ENCODE measurements at places on chromosomes 1 and 21. TPM values are rescaled to one million over a fixed set of nuclear protein-coding genes. Genes with fewer than 3 reads are reported as not detected.

CD48 gene
- total RNA-seq, result not detected

DNA sequence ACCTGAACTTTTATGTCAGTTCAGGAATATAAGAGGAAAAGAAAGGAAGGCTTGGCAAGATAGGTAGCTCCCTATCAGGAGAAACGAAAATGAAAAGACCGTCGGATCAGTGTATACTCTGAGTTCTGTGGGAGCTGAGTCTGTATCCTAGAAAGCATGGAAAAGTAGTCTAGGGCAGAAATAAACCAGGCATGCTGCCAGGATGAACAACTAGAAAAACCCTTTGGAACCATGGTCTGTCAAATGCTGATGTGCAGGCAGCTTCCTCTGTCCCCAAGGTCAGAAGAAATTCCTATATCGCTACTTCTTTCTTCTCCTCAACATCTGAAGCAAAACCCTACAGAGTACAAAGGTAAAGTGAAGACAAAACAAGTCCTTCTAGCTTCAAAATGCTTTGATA is 268.8 kb downstream of the ST6GALNAC3 start:
- no peak overlapping the region for H3K27ac ChIP-seq
- H3K27me3 ChIP-seq, result peaks cover 2% of the 10 kb centered on the region
- no peak for DNase-seq
- peaks cover 21% of the 10 kb centered on the region for H3K4me1 ChIP-seq

SLAMF6 gene
- total RNA-seq, result not detected

OR4F29 gene
- not detected for total RNA-seq

- H3K27me3 ChIP-seq, result no peaks in the 10 kb centered on the region
- H3K36me3 ChIP-seq, result no peaks in the 10 kb centered on the region
- DNase-seq, result peak; percentile 40
- H3K4me3 ChIP-seq, result no peak overlapping the region
Observed at GRCh38 chr1:230167419-230167852, 100.4 kb downstream of the GALNT2 start.

TEDDM1 gene
- total RNA-seq, result not detected

- H3K27me3 ChIP-seq, result no peaks in the 10 kb centered on the region
- no peaks in the 10 kb centered on the region for H3K36me3 ChIP-seq
- no peak overlapping the region for H3K4me3 ChIP-seq
- no peaks in the 10 kb centered on the region for H3K4me1 ChIP-seq
Observed at GRCh38 chr21:20004367-20004766, 993.8 kb upstream of the NCAM2 start.

GRCh38 chr1:99369154-99369553 is 104.9 kb downstream of the PLPPR4 start:
- DNase-seq, result no peak
- peaks cover 17% of the 10 kb centered on the region for H3K27me3 ChIP-seq
- no peak overlapping the region for H3K27ac ChIP-seq
- no peaks in the 10 kb centered on the region for H3K36me3 ChIP-seq

RPRD2 gene
- 29.9 TPM for total RNA-seq

- H3K27ac ChIP-seq, result no peak overlapping the region
- peaks cover 41% of the 10 kb centered on the region for H3K4me1 ChIP-seq
- H3K27me3 ChIP-seq, result peaks cover 16% of the 10 kb centered on the region
- H3K4me3 ChIP-seq, result peak overlapping the region; percentile 66
- no peak for DNase-seq
Observed at GRCh38 chr1:184974837-184975115, 468 bp upstream of the NIBAN1 start.

GRCh38 chr1:212498283-212499040 is 65.7 kb downstream of the NENF start:
- H3K4me3 ChIP-seq, result no peak overlapping the region
- no peaks in the 10 kb centered on the region for H3K36me3 ChIP-seq
- peaks cover 5% of the 10 kb centered on the region for H3K27me3 ChIP-seq
- no peak for DNase-seq
- H3K27ac ChIP-seq, result no peak overlapping the region

- peak; percentile 46 for DNase-seq
- H3K36me3 ChIP-seq, result no peaks in the 10 kb centered on the region
- peaks cover 13% of the 10 kb centered on the region for H3K4me1 ChIP-seq
- H3K27ac ChIP-seq, result peak overlapping the region; percentile 52
Observed at GRCh38 chr1:244341455-244342450, 110.0 kb downstream of the ADSS2 start.

GRCh38 chr1:204218552-204218951 is 4.8 kb upstream of the GOLT1A start:
- no peak for DNase-seq
- H3K4me1 ChIP-seq, result peaks cover 5% of the 10 kb centered on the region
- H3K4me3 ChIP-seq, result no peak overlapping the region
- peaks cover 46% of the 10 kb centered on the region for H3K27me3 ChIP-seq

DNA sequence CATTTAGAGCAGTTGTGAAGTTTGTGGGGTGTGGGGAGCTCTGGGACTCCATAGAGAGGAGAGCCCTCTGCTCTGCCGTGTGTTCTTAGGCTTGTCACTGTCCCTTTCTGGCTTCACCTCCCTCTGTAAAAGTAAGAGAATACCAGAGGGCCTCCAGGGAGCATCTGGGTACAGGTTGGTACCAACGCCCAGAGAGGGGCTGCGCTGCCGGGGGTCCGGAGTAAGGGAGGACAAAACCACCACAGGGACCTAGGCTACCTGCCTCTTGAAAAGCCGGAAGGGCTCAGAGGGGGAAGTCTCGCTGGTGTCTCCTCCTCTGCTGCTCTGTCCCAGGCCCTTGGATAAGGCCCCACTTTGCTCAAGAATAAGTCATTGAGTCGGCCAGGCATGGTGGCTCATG is 3.1 kb upstream of the TINAGL1 start:
- H3K4me3 ChIP-seq, result no peak overlapping the region
- peak; percentile 65 for DNase-seq
- H3K4me1 ChIP-seq, result peaks cover 41% of the 10 kb centered on the region
- H3K27ac ChIP-seq, result peak overlapping the region; percentile 36
- H3K36me3 ChIP-seq, result no peaks in the 10 kb centered on the region
- no peaks in the 10 kb centered on the region for H3K27me3 ChIP-seq

CATSPERE gene
- 1.2 TPM for total RNA-seq

DNA sequence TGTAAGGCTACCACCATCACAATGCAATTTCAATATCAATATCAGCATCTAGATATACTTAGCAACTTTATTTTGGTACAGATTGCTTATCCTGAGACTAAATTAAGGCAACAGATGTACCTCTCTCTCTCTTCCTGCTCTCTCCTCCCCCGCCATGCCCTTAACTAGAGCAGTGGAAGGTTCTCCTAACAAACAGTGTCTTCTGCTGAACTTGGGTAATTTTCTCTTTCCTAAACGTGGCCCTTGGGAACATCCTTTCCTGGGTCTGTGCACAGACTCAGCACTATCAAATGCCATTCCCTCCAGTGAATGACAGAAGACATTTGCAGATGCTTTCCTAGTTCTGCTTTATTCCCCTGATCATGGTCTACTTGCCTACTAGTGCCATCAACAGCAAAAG is 85.6 kb upstream of the TTC39A start:
- H3K36me3 ChIP-seq, result peaks cover 21% of the 10 kb centered on the region
- peak overlapping the region; percentile 48 for H3K27ac ChIP-seq
- no peak for DNase-seq
- peaks cover 40% of the 10 kb centered on the region for H3K4me1 ChIP-seq
- H3K4me3 ChIP-seq, result no peak overlapping the region

GRCh38 chr21:32141318-32141633 is 137.6 kb downstream of the MIS18A start:
- no peak overlapping the region for H3K4me3 ChIP-seq
- no peaks in the 10 kb centered on the region for H3K36me3 ChIP-seq
- no peak for DNase-seq
- peaks cover 24% of the 10 kb centered on the region for H3K4me1 ChIP-seq

TENT5C gene
- 0.05 TPM for total RNA-seq

DNA sequence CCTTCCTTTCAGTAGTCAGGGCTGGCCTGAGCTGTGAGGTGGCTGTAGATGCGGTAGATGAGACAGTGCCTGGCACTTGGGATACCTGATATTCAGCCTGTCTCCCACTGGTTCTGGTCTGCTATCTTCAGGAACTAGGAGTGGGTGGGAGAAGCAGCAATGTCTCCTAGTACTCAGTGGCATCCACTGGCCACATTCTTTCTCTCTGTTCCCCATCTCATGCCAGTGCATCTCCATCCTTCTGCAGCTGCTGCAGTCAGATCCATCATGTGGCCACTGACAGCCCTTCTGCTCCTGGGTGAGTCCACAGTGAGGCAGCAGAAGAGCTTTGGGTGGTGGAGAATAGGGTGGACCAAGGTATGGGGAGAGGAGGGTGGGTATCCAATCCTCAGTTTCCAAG is 1.1 kb downstream of the FCRLB start:
- no peaks in the 10 kb centered on the region for H3K36me3 ChIP-seq
- DNase-seq, result no peak
- no peak overlapping the region for H3K4me3 ChIP-seq
- peaks cover 9% of the 10 kb centered on the region for H3K4me1 ChIP-seq

- no peaks in the 10 kb centered on the region for H3K4me1 ChIP-seq
- no peak overlapping the region for H3K4me3 ChIP-seq
Observed at GRCh38 chr1:152486400-152487006, 24.1 kb upstream of the LCE5A start.

GRCh38 chr1:11494771-11495170 is 15.8 kb downstream of the DISP3 start:
- H3K27me3 ChIP-seq, result peaks cover 4% of the 10 kb centered on the region
- no peak overlapping the region for H3K4me3 ChIP-seq
- H3K4me1 ChIP-seq, result no peaks in the 10 kb centered on the region
- no peak for DNase-seq
- H3K27ac ChIP-seq, result no peak overlapping the region

DNA sequence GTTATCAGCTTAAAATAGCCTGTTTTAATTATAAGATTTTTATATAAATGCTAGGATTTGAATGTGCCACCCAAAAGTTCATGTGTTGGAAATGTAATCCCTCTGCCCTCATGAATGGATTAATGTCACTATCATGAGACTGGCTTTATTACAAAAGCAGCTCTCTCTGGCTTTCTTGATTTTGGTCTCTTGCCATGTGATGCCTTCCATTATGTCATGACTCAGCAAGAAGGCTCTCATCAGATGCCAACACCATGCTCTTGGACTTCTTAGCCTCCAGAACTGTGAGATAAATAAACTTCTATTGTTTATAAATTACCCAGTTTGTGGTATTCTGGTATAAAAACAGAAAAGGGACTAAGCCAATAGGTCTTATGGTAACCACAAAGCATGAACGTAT is 6.9 kb upstream of the PRSS38 start:
- no peak for DNase-seq
- H3K27ac ChIP-seq, result no peak overlapping the region
- H3K4me3 ChIP-seq, result no peak overlapping the region

- H3K27me3 ChIP-seq, result no peaks in the 10 kb centered on the region
- H3K27ac ChIP-seq, result no peak overlapping the region
- DNase-seq, result peak; percentile 44
- peaks cover 20% of the 10 kb centered on the region for H3K36me3 ChIP-seq
Observed at GRCh38 chr1:109658533-109659042, 2.7 kb downstream of the GSTM4 start.

ADAMTS1 gene
- total RNA-seq, result 40.3 TPM

DNA sequence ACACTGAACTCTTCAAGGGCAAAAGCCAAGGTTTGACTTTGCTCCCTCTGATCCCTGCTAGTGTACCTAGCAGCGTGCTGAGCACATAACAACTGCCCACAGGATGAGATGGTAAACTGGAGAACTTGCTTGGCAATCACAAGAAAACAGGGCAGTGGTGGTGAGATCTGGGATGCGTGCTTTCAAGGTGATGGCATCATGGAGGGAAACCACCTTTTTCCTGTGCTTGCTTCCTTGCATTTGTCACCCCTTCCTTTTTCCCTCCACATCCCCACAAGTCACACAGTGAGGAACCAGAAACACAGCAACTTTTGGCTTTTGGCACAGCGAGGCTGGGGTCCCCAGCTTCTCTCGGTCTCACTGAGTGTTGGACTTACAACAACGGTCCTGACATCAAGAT is 31.4 kb upstream of the BECN2 start:
- no peak for DNase-seq
- no peaks in the 10 kb centered on the region for H3K27me3 ChIP-seq
- H3K4me3 ChIP-seq, result no peak overlapping the region
- H3K27ac ChIP-seq, result no peak overlapping the region
- no peaks in the 10 kb centered on the region for H3K36me3 ChIP-seq

FAM78B gene
- 0.51 TPM for total RNA-seq

- no peak for DNase-seq
- H3K36me3 ChIP-seq, result no peaks in the 10 kb centered on the region
- H3K4me1 ChIP-seq, result no peaks in the 10 kb centered on the region
- peaks cover 8% of the 10 kb centered on the region for H3K27me3 ChIP-seq
Observed at GRCh38 chr1:182484067-182484466, 34.1 kb downstream of the RGSL1 start.

DTL gene
- 6.7 TPM for total RNA-seq

ILDR2 gene
- not detected for total RNA-seq

NR5A2 gene
- total RNA-seq, result not detected

SPRR2B gene
- not detected for total RNA-seq

DNA sequence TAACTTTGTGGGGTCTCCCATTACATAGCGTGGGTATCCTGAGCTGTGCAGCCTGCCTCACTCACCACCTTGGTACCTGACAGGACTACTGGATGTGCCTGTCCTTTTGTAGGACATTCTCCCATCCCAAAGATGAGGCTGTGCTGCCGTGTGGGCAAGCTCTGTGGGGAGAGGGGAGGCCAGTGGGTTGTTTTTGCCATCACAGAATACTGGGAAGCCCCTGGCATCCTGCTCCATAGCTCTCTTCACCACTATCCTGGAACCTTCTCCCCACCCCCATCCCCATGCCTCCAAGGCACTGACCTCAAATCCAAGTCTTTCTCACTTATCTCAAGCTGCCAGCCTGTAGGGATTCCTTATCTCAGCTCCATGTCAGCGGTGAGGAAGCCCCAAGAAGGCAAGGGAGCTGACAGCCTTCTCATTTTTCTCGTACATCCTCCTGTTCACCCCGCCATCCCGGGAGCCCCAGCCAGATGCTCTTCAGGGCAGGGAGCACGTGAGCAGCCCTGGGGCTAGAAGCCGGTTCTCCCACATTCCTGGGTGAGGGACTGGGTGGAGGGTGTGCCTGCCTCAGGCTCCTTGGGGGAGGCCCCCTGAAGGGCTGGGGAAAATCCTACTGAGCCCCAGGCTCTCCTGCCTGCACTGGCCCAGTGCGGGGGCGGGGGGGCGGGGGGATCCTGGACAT is 2.4 kb upstream of the ELF3 start:
- no peak overlapping the region for H3K4me3 ChIP-seq
- DNase-seq, result no peak

- H3K27ac ChIP-seq, result no peak overlapping the region
- peak; percentile 67 for DNase-seq
- H3K36me3 ChIP-seq, result no peaks in the 10 kb centered on the region
- peaks cover 5% of the 10 kb centered on the region for H3K27me3 ChIP-seq
- H3K4me3 ChIP-seq, result no peak overlapping the region
Observed at GRCh38 chr1:29626726-29627125, 390.4 kb downstream of the PTPRU start.

KRTAP13-2 gene
- total RNA-seq, result not detected

- no peak overlapping the region for H3K4me3 ChIP-seq
- no peaks in the 10 kb centered on the region for H3K27me3 ChIP-seq
- no peaks in the 10 kb centered on the region for H3K36me3 ChIP-seq
- peaks cover 8% of the 10 kb centered on the region for H3K4me1 ChIP-seq
- no peak overlapping the region for H3K27ac ChIP-seq
Observed at GRCh38 chr1:244989813-244990212, 125.5 kb upstream of the HNRNPU start.
